ENCODE measurements at places on chromosomes 4 and X. TPM values are rescaled to one million over a fixed set of nuclear protein-coding genes. Genes with fewer than 3 reads are reported as not detected.
A peak's percentile ranks its signal among the peaks of the same experiment; 100 is the strongest.

ENPP6 gene
- polyA plus RNA-seq: not detected

- DNase-seq: no peak
- peak overlapping the region; percentile 34 for H3K27ac ChIP-seq
- H3K4me1 ChIP-seq: peaks cover 3% of the 10 kb centered on the region
- no peak overlapping the region for H3K4me3 ChIP-seq
- H3K27me3 ChIP-seq: no peaks in the 10 kb centered on the region
Measured at GRCh38 chrX:155065035-155065734, 5.8 kb downstream of the CMC4 start.

- peaks cover 4% of the 10 kb centered on the region for H3K4me1 ChIP-seq
- no peaks in the 10 kb centered on the region for H3K36me3 ChIP-seq
- no peak for DNase-seq
- peak overlapping the region; percentile 67 for H3K4me3 ChIP-seq
- no peaks in the 10 kb centered on the region for H3K27me3 ChIP-seq
- H3K27ac ChIP-seq: peak overlapping the region; percentile 97
Measured at GRCh38 chr4:102500352-102500695, 835 bp upstream of the NFKB1 start.

HTN3 gene
- polyA plus RNA-seq: not detected

GAB1 gene
- polyA plus RNA-seq: 2.7 TPM

- H3K27me3 ChIP-seq: no peaks in the 10 kb centered on the region
- H3K27ac ChIP-seq: no peak overlapping the region
- no peak for DNase-seq
Measured at GRCh38 chrX:115940348-115940747, 230.2 kb upstream of the AGTR2 start.

MAGEB2 gene
- polyA plus RNA-seq: not detected

- H3K27me3 ChIP-seq: no peaks in the 10 kb centered on the region
- H3K4me1 ChIP-seq: no peaks in the 10 kb centered on the region
Measured at GRCh38 chr4:119559044-119559647, 69.5 kb downstream of the PDE5A start.

UGT2B15 gene
- 80.8 TPM for polyA plus RNA-seq

SOWAHB gene
- polyA plus RNA-seq: 10.2 TPM

ZC4H2 gene
- 2.9 TPM for polyA plus RNA-seq

SYTL4 gene
- polyA plus RNA-seq: 9.5 TPM

DNA sequence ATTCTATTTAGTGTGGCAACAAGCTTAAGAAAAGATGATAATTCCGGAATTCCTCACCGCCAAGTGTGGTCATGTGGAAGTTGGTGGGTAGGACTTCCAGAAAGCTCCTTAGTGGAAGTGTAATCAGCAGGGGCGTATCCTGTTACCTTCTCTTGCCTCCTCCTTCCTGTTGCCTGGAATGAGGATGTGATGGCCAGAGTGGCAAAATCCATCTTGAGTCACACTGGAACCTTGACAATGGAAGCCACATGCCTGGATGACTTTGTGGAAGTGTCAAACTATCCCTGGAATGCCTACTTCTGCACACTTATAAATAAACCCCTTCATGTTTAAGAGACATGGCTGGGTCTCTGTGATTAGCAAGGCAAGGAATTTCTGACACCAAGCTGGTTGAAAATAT, 191.0 kb downstream of the PRDM5 start:
- H3K27ac ChIP-seq: no peak overlapping the region
- no peak for DNase-seq
- H3K27me3 ChIP-seq: no peaks in the 10 kb centered on the region
- H3K4me1 ChIP-seq: no peaks in the 10 kb centered on the region

- H3K4me1 ChIP-seq: no peaks in the 10 kb centered on the region
- no peaks in the 10 kb centered on the region for H3K36me3 ChIP-seq
- no peak for DNase-seq
- H3K27ac ChIP-seq: no peak overlapping the region
Measured at GRCh38 chrX:49220100-49220499, 13.0 kb downstream of the CACNA1F start.

DNA sequence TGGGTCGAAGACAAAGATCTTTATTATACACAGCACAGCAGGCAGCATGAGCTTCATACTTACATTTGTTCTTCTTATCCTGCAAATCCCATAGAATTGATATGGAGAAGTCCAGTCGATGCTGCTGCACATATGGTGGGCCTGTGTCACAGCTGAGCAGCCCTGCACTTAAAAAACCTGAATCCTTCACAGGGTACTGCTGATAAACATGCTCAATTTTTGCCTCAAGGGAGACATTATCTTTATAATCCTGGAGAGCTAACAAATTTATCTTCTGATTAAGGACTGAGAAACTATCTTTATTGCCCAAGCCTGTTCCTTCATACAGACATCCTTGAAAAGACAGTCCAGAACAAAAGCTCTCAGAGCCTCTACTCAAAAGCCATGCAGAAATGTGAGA, 434.4 kb upstream of the FAM47C start:
- no peak for DNase-seq
- no peak overlapping the region for H3K27ac ChIP-seq
- no peaks in the 10 kb centered on the region for H3K36me3 ChIP-seq
- H3K4me1 ChIP-seq: no peaks in the 10 kb centered on the region

GRCh38 chr4:151325111-151325948, at the start of gene SH3D19:
SH3D19 (minus strand) TSS chr4:151325605; CDS start chr4:151325352, 253 bp downstream.
- H3K27ac ChIP-seq: peak within 1 kb of the TSS; percentile 97
- peak within 1 kb of the TSS; percentile 48 for H3K4me3 ChIP-seq
- peaks cover 20% of the 10 kb centered on the region for H3K4me1 ChIP-seq
- no peaks in the 10 kb centered on the region for H3K36me3 ChIP-seq
- DNase-seq: peak; percentile 65
- no peaks in the 10 kb centered on the region for H3K27me3 ChIP-seq

DNA sequence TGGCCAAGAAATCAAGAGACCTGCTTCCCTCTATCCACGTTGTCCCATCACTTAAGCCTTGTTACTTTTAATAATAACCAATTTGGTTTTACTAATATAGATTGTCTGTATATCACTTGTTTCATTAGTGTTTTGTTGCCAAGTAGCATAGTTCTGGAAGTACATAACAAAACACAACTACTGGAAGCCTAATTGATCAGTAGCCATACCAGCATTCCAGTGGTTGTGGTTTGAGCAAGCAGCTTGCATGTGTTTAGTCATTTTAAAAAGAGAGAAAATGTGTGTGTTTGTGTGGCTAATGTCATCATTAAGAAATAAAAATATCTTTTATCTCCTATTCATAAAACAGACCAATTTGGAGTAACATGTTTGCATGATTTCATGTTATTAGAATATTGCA, 70.8 kb downstream of the PTPN13 start:
- no peak for DNase-seq

- DNase-seq: no peak
- H3K27ac ChIP-seq: peak overlapping the region; percentile 45
- no peaks in the 10 kb centered on the region for H3K36me3 ChIP-seq
Measured at GRCh38 chr4:2860391-2861348, 17.0 kb downstream of the ADD1 start.

RAB41 gene
- not detected for polyA plus RNA-seq

GPRIN3 gene
- 0.25 TPM for polyA plus RNA-seq

GRCh38 chr4:169236078-169236477, 34.7 kb downstream of the SH3RF1 start:
- no peak overlapping the region for H3K4me3 ChIP-seq
- H3K4me1 ChIP-seq: peaks cover 4% of the 10 kb centered on the region
- DNase-seq: no peak
- no peaks in the 10 kb centered on the region for H3K27me3 ChIP-seq
- H3K36me3 ChIP-seq: no peaks in the 10 kb centered on the region

DNA sequence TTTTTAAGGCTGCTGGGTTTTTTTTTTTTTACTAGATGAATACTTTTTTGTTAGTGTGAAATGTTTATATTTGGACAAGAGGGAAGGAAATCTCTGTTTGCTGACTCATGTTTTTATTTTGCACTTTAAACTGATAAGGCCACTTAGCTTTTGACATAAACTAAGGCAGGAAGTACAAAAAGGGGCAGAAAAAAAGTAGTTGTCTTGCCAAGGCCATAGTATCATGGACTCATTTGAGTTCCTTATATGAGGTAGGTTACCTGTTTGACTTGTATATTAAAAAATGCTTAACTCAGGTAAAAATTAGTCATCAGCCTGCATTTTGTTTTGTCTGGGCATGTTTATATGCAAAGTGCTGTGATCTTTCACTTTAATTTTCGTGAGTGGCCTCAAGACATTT, 26.0 kb downstream of the SMAD1 start:
- peaks cover 23% of the 10 kb centered on the region for H3K4me1 ChIP-seq
- no peaks in the 10 kb centered on the region for H3K36me3 ChIP-seq
- H3K27me3 ChIP-seq: no peaks in the 10 kb centered on the region
- no peak for DNase-seq

DNA sequence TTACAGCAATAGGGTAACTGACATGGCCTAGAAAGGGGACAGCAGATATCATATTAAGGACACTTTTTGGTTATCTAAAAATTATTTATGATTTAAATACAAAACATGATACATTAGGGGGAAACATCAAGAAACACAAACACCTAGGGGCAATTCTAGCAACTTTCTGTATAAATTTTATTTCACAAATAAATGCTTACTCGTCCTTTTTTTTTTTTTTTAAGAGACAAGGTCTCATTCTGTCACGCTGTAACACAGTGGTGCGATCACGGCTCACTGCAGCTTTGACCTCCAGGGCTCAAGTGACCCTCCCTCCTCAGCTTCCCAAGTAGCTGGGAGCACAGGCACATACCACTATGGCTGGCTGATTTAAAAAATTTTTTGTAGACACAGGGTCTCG, 151.8 kb upstream of the BCOR start:
- H3K36me3 ChIP-seq: no peaks in the 10 kb centered on the region
- no peak overlapping the region for H3K27ac ChIP-seq
- H3K4me3 ChIP-seq: no peak overlapping the region

PAGE5 gene
- 0.65 TPM for polyA plus RNA-seq

- H3K27ac ChIP-seq: no peak overlapping the region
- no peak overlapping the region for H3K4me3 ChIP-seq
- H3K4me1 ChIP-seq: no peaks in the 10 kb centered on the region
- no peaks in the 10 kb centered on the region for H3K36me3 ChIP-seq
Measured at GRCh38 chr4:168134651-168135050, 42.3 kb downstream of the ANXA10 start.
